CD4-positive, alpha-beta T cell treated with Interleukin-15 for 4 hours (primary cell): ENCODE measurements at places on chromosomes 7 and 10.
A peak's percentile ranks its signal among the peaks of the same experiment; 100 is the strongest.

DNA sequence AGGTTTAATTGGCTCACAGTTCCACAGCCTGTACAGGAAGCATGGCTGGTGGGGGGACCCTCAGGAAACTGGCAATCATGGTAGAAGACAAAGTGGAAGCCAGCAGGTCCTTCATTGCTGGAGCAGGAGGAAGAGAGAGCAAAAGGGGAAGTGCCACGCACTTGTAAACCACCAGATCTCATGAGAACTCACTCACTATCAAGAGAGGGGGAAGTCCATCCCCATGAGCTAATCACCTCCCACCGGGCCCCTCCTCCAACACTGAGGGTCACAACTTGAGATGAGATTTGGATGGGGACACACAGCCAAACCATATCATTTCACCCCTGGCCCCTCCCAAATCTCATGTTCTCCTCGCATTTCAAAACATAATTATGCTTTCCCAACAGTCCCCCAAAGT is 171.9 kb upstream of the CACNA2D1 start:
- DNase-seq = no peak

- no peak for DNase-seq
Observed at GRCh38 chr7:76411626-76412025, 2.1 kb upstream of the SSC4D start.

GRCh38 chr7:147774461-147774860 is 816.1 kb upstream of the C7orf33 start:
- DNase-seq = no peak

DNA sequence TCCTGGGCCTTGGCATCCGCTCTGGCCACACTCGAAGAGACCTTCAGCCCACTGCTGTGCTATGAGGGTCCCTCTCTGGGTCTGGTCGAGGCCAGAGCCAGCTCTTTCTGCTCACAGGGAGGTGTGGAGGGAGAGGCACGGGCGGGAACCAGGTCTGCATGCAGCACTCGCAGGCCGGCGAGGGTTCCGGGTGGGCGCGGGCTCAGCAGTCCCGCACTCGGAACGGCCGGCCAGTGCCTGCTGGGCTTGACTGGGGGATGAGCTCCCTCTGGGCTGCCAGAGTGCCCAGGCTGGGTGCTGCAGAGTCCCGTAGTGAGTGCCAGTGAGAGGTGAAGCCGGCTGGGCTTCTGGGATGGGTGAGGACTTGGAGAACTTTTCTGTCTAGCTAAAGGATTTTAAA is 882.7 kb downstream of the XPNPEP1 start:
- no peak for DNase-seq

DNA sequence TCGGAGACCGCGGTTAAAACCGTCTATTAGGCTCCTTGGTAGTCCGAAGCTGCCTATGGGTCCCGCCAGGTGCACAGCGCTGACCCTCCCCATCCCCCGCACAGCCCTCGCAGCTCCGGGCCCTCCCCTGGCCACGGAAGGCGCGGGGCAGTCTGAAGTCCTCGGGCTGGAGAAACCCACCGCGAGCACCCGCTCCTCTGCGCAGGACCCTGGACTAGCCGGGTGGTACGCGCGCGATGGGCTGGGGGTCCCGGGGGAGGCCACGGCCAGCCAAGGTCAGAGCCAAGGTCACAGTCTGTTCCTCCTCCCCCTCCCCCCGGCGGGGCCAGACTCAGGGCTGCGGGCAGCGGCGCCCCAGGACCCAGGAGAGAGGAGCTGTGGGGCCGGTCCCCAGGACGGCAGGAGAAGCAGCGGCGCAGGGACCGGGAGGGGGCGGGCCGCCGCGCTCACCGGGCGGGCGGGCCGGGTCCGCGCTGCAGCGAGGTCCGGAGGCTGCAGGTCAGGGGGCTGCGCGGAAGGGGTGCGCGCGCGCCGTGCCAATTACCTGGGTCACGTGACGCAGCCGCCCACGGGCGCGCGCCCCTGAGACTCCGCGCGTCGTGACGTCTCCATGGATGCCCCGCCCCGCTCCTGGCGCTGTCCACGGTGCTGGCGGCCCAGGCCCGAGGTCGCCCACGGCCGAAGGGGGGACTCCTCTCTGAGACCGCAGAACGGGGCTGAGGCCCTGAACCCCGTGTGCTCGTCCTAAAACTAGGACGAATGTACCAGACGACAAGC is at the start of gene OGDHL:
Gene OGDHL (minus strand): TSS at position 535 of the 777 bp plus-strand sequence. CDS start 3,731 bp downstream, outside the sequence.
- peak; percentile 16 for DNase-seq

- no peak for DNase-seq
Observed at GRCh38 chr7:99607548-99607947, 9.2 kb upstream of the ZSCAN25 start.

DNA sequence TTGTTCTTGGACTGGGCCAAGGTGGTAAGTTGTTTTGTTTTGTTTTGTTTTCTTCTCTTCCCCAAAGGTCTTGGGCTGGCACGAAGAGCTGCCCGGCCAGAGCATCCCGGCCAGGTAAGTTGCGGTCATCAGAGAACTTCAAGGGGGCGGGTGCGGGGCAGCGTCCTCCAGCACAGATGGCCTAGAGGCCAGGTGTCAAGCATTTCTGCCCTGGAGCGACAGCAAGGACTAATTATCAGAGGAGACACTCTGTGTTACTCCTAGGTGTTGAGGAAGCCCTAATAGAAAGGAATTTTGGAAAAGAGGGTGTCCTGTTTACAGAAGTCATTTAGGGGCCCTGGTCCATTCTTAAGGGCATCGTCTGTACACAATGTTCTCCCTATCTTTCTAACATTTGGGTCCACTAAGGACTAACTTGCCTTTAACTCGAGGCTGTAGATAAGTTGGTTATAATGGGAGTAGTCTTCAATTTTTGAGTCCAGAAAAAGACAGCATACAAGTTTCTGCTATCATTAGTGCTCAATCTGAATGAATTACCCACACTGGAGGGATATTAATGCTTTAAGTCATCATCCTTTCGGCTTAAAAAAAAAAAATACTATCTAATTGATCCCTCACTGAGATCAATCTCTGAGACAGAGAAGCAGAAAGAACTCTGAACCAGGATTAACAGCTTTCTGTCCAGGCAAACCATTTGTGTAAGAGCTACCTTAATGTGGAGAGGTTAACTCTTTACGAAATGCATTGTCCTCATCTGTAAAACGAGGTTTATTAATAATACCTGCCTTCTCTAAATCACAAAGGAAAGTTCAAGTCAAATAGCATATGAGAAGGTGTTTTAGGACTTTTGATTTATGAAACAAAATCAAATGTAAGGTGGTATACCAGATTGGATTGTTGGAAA is 1.5 kb downstream of the ITGB8 start:
- DNase-seq = no peak

DNA sequence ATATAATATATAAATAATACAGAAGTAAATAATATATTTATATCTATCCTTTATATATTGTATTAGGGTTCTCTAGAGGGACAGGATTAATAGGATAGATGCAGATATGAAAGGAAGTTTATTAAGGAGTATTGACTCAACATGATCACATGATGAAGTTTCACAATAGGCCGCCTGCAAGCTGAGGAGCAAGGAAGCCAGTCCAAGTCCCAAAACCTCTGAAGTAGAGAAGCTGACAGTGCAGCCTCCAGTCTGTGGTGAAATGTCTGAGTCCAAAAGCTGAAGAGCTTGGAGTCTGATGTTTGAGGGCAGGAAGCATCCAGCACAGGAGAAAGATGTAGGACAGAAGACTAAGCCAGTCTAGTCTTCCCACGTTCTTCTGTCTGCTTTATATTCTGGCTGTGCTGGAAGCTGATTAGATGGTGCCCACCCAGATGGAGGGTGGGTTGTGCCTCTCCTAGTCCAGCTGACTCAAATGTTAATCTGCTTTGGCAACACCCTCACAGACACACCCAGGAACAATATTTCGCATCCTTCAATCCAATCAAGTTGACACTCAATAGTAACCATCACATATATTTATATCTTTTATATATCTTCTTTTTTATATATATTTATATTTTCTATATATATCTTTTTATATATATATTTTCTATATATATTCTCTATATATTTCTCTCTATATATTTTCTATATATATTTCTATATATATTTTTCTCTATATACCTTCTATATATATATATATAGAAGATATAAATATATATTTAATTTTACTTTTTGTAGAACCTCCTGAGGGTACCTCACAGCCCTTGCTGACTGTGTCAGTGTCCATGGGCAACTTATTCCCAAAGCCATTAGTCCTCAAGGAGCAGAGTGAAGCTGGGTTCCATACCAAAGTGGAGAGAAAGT is 24.6 kb upstream of the AKR1B10 start:
- no peak for DNase-seq

DNA sequence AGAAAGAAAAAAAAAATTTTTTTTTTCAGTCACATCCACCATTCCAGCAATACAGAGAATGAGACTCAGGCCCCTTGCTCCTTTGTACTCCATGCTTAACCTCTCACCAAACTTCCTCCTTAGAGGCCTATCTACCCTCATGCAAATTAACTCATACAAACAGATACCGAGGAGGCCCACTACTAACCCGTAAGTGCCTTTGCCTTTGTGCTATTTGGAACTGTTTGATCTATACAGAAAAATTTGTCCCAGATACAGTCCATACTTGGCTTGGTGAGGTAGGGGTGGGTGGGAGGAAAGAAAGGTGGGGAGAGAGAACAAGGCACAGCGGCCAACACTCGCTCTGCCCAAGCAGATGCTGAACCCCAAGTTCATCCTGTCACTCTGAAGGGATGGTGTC is 87.8 kb upstream of the DUSP5 start:
- DNase-seq = no peak

- DNase-seq = no peak
Observed at GRCh38 chr7:29424984-29425309, 138.7 kb upstream of the PRR15 start.

GRCh38 chr7:3995187-3995586 is 686.9 kb upstream of the FOXK1 start:
- DNase-seq = no peak

- DNase-seq = no peak
Observed at GRCh38 chr7:90626013-90626412, 29.9 kb downstream of the CDK14 start.

- no peak for DNase-seq
Observed at GRCh38 chr7:36490419-36490830, 100.8 kb downstream of the ANLN start.

- no peak for DNase-seq
Observed at GRCh38 chr7:139619367-139619657, 95.8 kb downstream of the CLEC2L start.

GRCh38 chr10:68362590-68362989 is 29.9 kb upstream of the PBLD start:
- DNase-seq = no peak

DNA sequence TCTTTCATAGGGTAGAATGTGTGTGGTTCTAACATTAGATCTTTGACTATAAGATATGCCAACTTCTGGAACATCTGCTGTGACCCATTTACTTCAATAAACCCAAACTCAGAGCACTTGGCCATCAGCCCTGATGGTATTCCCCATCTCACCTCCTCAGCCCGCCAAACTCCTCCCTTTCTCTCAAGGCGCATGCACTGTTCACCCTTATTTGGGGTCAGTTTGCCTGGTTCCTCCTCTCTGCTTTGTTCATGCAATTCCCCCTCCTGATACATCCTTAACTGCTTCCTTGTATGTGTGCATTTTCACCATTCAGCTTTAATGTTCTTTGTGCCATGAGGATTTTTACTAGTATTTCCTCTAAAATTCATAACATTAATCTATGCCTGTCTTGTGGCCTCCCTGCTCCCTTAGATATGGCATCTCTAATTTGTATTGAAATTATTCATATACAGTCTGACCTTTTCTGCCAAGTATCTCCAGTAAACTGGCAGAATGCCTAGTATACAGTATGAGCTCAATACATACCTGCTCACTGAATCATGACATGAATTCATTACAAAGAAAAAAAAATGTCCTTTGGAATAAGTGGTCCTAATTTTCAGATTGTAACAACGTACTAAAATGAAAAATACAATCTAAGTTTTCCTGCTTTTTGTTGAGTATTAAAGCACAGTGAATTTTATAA is 336.8 kb upstream of the IGFBP3 start:
- DNase-seq = no peak

- DNase-seq = no peak
Observed at GRCh38 chr10:23786594-23786993, 347.7 kb downstream of the OTUD1 start.

- no peak for DNase-seq
Observed at GRCh38 chr10:19825700-19826099, 9.5 kb downstream of the PLXDC2 start.

DNA sequence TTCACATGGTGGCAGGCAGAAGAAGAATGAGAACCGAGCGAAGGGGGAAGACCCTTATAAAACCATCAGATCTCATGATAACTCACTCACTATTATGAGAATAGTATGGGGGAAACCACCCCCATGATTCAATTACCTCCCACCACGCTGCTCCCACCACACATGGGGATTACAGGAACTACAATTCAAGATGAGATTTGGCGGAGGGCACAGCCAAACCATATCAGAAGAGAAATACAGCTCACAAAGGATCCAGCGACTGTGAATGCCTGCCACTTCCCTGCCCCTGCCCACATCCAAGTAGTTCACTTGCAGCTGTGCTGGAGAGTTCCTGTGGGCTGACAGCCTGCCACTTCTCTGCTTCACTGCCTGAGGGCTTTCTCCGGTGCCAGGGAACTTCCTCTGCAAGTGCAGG is 148.7 kb downstream of the C7orf25 start:
- no peak for DNase-seq

DNA sequence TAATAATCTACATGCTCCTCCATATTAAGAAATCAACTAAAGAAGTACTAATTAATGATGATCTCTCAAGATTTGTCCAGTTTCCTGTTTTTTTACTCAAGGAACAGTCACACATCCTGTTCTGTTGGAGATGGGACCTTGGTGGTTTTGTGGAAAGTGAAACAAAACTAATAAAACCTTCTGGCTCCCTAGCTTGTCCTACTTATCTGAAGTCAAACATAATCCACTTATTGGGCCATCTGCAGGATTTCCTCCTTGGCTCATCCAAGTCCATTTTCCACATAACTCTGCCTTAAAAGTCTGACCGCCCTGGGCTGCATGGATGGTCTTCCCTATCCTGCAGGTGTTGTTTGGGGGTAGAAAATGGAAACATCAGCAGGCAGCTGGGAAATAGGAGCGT is 39.4 kb upstream of the TARP start:
- DNase-seq = no peak

GRCh38 chr10:52623761-52624160 is 148.8 kb downstream of the MBL2 start:
- DNase-seq = no peak
